IPS-NIHi11 (cell line): ENCODE measurements at places on chromosomes 1 and 21.

DNA sequence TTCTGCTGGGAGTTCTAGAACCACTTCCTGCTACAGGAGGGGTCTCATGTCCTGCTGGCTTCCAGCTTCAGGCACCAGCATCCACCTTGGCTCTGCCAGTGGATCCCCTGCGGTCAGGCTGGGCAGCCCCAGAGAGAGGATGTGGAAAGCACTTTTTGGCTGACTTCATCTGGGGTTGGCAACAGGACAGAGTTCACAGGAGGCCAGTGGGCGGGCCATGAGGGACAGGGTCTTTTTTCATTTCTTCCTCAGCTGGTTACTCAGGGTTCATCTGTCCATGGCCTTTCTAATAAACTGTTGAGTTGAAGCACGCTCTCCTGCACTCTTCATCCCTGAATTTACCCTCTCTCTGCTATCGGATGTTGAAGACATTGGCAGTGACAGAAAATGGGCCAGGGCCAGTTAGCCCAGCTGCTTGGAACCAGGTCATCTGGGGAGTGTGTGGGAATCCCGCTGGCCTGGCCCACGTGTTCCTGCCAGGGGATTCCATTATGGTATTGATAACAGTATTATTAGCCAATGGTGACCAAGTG, 45.2 kb downstream of the RPS6KA1 start:
- no peak for DNase-seq

- no peak for DNase-seq
Observed at GRCh38 chr1:183873642-183874041, 68.7 kb downstream of the RGL1 start.

- DNase-seq: peak; percentile 88
Observed at GRCh38 chr1:234599617-234600417, 10.2 kb downstream of the IRF2BP2 start.

- DNase-seq: no peak
Observed at GRCh38 chr1:1927751-1928150, 8.7 kb upstream of the TMEM52 start.

- no peak for DNase-seq
Observed at GRCh38 chr1:30982937-30983336, 74.4 kb upstream of the SDC3 start.

DNA sequence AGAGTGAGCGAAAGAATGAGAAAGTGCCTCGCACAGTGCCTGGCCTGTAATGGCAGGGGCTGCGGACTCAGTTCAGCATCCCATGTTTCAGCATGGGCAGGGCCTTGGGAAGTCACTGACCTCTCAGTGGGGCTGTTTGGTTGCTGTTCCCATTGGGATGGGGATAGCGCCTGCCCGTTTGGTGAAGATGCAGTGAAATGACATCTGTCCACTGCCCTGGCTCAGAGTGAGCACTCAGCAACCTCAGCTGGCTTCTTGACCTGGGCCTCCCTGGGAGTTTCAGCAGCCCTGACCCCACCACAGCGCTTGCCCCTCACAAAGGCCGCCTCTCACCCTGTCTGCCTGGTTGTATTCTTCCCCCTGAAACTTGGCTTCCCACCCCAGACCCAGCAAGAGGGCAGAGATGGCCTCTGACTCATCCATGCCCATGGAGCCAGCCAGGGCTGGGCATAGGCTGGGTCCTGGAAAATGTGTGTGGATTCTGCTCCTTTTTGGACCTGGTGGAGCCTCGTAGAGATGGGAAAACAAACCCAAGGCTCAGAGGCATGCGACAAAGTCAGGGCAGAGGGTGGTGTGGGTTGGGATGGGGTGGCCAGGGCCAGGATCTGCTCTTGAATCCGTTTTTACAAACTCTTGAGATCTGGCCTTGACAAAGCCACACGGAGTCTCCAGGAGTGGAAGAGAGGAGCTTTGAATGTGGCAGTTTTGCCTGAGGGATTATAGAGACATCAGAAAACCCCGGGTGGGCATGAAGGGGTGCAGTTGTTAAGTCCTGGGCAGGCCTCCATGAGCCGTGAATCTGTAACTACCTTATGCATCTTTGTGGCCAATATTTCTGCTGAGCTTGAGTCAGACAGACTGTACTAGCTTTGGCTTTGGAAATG, 1.2 kb downstream of the XKR8 start:
- DNase-seq: no peak

DNA sequence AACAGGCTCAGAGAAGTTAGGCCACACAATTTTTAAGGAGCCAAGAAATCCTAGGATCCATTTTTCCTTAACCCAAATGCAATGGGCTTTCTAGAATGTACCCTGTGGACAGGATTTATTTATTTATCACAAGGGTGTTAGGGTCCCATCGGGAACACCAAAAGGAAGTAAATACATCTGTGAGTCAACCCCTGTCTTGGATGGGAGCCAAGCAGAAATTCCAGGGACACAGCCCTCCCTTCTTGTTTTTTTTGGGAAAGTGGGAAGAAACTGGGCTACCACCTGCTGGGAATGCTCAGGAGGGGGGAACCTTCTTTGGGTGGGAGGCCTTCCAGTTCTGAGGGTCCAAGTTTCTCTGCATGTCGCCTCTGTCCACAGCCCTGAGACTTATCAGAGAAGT, 1.3 kb downstream of the CRNN start:
- no peak for DNase-seq

DNA sequence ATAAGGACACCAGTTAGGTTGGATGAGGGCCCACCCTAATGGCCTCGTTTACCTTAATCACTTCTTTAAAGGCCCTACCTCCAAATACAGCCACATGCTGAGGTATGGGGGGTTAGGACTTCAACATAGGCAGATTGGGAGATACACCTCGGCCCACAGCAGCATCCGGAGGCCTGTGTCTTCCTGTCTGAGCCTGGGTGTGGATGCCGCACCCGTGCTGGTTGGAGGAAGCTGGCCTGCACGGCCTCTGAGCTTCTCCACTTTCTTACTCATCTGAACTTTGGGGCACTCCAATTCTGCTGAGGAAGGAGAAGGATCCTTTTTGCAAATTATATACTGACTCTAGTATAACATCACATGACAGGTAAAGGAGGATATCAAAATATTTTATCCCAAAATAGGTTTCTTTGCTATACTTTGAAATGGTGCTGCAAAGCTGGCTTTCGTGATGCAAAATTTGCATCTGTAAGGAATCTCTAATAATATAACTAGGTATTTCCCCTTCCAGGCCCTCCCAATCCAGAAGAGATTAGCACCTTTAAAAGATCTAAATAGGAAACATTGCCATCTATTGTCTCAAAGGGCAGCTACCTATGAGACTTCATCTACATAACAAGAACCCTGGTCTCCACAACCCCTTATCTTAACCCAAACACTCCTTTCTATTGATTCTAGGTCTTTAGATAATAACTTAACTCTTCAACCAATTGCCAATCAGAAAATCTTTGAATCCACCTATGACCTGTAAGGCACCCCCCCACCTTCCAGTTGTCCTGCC, 247.6 kb downstream of the KCNJ6 start:
- DNase-seq: no peak

DNA sequence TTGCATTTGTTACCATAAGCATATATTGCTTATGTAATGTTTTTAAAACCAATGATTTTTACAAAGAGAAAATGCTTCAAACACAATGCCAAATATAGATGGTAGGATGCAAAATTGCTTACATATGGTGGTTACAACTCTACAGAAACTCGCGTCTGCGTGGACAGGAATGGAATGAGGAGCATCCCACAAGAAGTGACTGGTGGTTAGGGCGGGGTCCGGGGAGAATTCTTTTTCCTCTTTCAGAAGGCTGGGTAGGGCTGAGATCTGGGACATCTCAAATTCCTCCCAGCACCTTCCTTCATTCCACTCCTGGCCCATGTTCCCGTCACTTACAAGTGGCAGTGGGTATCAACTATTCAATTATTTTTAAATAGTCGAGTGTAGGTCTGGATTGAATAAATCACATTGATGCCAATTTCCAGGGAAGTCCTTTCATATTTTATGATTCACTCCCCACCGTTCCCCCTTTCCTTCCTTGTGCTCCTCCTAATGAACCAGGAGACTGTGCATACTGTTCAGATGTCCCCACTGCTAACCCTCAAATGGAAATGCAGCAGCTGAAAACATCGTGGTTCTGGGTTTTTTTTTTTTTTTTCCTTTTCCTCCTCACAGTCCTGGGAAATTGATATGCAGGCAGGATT, 174.5 kb upstream of the POU3F1 start:
- no peak for DNase-seq

GRCh38 chr1:107058245-107059032, 2.0 kb downstream of the PRMT6 start:
- no peak for DNase-seq

DNA sequence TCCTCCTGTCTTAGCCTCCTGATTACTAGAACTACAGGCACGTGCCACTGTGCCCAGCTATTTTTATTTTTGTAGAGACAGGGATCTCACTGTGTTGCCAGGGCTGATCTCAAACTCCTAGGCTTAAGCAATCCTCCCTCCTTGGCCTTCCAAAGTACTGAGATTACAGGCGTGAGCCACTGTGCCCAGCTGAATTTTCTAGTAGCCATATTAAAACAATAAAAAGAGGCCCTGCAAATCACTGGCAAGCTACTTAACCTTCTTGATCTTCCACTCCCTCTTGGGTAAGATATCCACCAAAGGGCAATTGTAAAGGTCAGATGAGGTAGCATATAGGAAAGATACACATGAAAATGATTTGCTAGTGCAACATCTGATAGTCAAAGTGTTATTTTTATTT, 65.6 kb upstream of the SRSF10 start:
- DNase-seq: no peak

- DNase-seq: no peak
Observed at GRCh38 chr1:61107638-61108037, 25.3 kb downstream of the NFIA start.

DNA sequence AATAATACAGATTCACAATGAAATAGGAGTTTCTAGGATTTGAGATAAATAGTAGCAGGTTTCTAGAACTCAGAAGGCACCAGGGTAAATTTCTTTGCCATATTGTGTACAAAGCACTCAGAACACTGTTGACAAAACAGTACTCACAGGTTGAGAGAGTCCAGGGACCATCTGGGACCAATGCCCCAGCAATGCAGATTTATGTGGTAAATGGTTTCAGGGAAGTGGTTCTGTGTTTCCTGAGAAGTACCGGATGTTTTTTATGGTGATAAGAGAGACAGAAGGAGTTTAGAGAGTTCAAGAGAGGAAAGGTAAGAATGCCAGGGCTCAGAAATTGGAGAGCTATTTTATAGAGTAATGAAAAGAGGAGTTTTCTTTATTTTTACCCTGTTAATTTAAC, 29.6 kb upstream of the DIPK1A start:
- DNase-seq: no peak

DNA sequence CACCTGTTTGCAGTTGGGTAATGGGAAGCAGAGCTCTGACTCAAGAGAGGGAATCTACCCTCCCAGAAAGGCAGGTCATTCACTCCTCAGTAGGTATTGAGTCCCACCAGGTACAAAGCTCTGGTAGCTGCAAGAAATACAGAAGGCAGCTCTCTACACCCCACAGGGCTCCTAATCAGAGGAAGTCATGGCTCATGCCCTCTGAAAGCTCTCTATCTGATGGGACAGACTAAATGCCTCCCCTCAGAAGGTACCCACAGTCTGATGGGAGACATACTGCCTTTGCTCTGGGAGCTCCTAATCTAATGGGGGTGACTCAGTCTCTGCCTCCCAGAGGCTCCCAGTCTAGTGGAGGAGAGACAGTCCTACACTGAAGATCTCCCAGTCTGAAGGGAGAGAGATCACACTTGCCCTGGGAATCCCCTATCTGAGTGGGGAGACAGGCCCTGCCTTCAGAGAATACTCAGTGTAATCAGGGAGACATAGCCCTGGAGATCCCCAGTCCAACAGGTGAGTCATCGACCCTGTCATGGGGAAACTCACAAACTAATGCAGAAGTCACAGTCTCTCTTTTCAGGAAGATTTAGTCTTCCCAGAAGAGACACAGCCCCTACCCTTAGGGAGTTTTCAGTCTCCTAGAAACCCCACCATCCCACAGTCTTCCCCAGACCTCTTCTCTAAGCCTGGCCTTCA, 23.7 kb downstream of the CAMK1G start:
- no peak for DNase-seq

GRCh38 chr1:29802181-29803068, 566.1 kb downstream of the PTPRU start:
- DNase-seq: no peak

GRCh38 chr1:11848373-11848700, 754 bp upstream of the NPPA start:
- DNase-seq: no peak

GRCh38 chr1:230067419-230067870, 407 bp downstream of the GALNT2 start:
- DNase-seq: peak; percentile 79

DNA sequence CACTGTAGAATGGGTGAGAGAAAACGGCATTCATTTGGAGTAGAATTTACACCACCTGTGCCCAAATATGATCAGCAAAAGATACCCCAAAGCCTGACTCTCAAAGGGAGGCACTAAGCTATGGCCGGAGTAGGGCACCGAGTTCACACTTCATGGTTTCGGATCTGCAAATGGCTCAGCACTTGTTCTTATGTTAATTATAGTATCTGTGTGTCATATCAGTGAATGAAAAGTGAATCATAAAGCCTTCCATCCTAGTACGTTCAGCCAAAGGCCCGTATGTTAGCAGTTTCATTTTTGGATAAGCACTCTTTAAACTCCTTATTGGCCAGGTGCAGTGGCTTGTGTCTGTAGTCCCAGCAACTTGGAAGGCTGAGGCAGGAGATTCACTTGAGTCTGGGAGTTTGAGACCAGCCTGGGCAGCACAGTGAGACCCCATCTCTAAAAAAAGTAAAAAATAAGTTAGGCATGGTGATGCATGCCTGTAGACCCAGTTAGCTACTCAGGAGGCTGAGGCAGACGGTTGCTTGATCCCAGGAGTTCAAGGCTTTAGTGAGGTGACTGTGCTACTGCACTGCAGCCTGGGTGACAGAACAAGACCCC, 4.9 kb upstream of the CORT start:
- no peak for DNase-seq

- no peak for DNase-seq
Observed at GRCh38 chr1:219049501-219049900, 124.2 kb upstream of the LYPLAL1 start.

DNA sequence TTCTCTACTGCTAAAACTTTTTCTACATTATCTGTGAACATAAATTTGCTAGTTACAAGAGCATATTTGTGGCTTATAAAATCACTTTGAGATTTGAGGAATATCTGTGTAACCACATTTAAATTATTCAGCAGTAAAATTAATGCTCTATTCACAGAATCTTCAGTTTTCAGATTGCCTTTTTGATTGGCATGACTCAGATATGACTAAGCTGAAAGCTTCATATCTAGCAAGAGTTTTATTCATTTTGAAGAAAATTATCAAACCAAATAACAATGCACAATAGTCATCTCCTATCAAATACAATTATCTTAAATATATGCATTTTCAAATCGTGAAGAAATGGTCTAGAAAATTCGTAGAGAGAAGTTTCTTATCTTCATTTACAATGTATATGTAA, 1498.2 kb upstream of the B3GALT2 start:
- DNase-seq: no peak

- no peak for DNase-seq
Observed at GRCh38 chr1:74857676-74858075, 124.7 kb downstream of the TYW3 start.

DNA sequence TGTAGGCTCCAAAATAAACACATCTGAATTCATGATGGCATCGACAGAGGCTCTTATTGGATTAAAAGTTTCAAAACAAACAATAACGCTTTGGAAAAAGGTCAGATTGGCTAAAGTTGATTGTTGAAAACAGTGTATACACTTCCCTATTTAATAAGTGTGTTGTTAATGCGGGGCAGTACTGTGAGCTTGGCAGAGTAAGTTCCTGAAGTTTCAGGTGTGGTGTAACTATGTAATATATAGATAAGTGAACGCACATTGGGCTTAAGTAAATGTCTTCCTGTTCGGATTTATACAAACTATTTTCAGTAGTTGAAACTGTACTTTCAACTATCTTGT, 810 bp downstream of the ZBTB37 start:
- no peak for DNase-seq
